Foreskin keratinocyte (primary cell): ENCODE measurements at places on chromosomes 13 and 19. TPM values are rescaled to one million over a fixed set of nuclear protein-coding genes. Genes with fewer than 3 reads are reported as not detected.

MUC16 gene
- total RNA-seq, result not detected in 2 replicates

PNPLA6 gene
- 82.3 and 85.4 TPM in 2 replicates for total RNA-seq

AMH gene
- total RNA-seq, result 0.39 and 0.78 TPM in 2 replicates

CRX gene
- not detected in 2 replicates for total RNA-seq

TMPRSS9 gene
- not detected in 2 replicates for total RNA-seq

GRCh38 chr13:74062933-74063332, 71.3 kb downstream of the KLF12 start:
- DNase-seq, result no peak

DNA sequence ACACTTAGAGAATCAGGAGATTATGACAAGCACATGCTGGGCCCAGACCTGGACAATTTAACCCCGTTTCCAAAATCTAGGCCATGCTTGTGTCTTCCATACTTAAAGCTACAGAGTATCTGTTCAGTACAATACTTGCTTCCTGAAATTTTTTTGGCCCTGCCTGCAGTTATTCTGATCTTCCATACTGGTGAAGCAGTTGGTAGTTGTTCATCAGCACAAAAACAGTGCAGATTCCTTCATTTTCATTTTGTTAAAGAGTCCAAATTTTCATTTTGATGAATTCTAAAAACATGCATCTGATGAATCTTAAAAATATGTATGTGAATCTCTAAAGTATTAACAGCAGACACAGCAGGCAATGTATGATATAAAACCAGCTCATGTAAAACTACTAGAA, 49.2 kb downstream of the POLR1D start:
- no peak for DNase-seq

GRCh38 chr13:104823709-104824108, 1711.8 kb downstream of the EFNB2 start:
- DNase-seq, result peak; percentile 75

GRCh38 chr19:15995536-15995935, 46.7 kb downstream of the OR10H4 start:
- no peak for DNase-seq
